Activated effector memory CD4-positive, alpha-beta T cell treated with Interleukin-2 at 50 U/mL for 16 hours (primary cell): ENCODE measurements at places on chromosomes 6 and 20.
A peak's percentile ranks its signal among the peaks of the same experiment; 100 is the strongest.

DNA sequence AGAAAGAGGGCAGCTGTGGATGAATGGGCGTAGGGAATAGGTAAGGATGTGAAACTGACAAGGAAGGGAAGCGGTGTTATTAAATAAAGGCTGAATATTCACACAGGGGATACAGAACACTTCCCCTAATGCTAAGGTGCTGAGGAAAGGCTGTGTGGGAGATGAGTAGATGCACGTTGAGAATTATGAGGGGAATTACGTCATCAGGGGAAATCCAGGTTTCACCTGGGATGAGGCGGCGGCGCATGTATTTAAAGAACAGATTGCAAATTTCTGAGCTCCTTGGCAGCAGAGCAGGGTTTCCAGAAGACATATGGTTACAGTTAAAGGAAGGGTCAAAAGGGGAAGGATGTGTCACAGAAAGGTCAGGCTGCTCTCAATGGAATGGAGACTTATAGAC is 28.7 kb upstream of the EDN1 start:
- no peak for DNase-seq

DNA sequence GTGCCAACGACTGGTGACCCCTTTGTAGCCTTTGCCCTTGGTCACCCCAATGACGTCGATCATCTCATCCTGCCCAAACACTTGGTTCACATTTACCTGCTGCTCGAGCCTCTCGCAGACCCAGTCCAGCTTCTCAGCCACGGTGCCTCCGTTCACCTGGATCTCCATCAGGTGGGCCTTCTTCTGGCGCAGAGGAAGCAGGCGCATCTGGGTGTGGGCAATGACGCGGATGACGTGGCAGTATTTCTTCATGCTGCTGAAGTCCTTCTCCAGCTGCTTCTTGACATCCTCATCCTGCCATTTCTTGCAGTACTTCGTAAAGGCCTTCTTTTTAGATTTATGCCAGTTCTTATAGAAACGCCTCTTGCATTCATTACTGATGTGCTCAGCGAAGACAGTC is 46.9 kb upstream of the SEC63 start:
- DNase-seq: no peak

DNA sequence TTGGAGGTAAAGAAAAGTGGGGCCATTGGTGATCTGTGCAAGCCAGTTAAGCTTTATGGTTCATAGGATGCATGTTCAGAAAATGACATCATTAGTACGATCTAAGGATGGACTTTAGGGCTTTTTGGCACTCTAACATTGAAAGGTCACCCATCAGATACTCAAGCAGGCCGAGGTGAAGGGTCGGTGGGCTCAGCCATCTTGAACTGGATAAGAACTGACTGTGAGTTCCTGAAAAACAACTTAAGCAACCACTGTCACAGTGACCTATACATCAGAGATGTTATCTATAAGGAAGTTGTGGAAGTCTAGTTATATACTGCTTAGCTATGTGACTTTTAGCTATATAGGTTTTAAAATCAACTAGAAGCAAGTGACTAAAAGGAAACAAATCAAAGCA is 13.0 kb upstream of the ITCH start:
- no peak for DNase-seq

- DNase-seq: no peak
Measured at GRCh38 chr6:3259491-3259958, 778 bp downstream of the PSMG4 start.

DNA sequence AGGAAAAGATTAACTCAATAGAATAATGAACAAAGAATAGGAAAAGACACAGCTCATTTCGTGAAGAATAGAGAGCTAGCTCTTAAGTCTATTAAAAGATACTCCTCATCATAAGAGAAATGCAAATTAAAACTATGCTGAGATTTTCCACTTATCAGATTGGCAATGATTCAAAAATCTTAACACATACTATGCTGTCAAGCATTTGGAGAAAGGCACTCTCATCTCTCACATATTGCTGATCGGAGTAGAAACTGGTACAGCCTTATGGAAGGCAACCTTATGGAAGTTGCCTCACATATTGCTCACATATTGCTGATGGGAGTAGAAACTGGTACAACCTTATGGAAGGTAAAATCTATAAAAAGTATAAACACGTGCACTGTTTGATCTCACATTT is 21.4 kb upstream of the PLAGL1 start:
- no peak for DNase-seq

DNA sequence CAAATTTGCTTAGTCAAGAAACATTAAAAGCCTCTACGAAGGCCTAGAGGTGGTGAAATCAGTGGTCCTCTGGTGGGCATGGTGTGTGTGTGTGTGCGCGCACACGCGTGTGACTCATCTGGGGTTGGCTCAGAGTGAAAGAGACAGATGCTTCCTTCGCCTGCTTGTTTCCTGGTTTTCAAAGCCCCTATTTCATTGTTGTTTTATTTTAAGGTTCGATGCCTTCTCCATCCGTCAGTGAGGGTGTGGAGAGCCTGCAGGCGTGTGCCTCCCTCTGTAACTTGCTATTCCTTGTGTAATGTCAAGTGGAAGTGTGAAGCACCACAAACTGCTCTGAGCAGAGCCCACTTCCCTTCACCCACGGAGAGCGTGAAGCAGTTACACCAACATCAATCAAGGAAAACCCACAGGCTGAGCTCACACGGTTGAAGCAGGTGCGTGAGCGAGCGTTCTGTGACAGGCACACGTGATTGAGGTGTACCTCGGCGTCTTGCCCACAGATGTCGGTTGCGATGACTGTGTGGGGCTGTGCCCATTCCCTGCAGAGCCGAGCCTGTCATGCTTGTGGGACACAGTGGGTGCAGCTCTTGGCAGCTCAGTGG is 233.9 kb downstream of the PRL start:
- no peak for DNase-seq

DNA sequence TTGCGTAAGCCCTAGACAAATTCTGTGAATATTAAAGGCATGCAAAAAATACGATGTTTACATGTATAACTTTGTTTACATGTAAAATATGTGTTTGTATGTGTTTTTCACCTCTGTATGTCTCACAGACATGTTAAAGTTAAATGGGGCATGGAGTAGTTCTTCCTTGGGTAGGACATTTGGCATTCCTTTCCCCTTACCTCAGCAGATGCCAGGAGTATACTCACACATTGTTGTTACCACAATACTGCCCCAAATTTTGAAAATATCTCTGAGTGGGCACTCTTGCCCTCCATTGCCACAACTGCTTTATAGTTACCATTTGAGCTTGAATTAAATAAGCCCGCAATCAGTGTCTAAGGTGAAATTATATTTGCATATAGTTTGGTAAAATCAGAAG is 147.5 kb downstream of the MYO6 start:
- DNase-seq: no peak

GRCh38 chr6:135600931-135601330 is 103.4 kb upstream of the AHI1 start:
- no peak for DNase-seq

DNA sequence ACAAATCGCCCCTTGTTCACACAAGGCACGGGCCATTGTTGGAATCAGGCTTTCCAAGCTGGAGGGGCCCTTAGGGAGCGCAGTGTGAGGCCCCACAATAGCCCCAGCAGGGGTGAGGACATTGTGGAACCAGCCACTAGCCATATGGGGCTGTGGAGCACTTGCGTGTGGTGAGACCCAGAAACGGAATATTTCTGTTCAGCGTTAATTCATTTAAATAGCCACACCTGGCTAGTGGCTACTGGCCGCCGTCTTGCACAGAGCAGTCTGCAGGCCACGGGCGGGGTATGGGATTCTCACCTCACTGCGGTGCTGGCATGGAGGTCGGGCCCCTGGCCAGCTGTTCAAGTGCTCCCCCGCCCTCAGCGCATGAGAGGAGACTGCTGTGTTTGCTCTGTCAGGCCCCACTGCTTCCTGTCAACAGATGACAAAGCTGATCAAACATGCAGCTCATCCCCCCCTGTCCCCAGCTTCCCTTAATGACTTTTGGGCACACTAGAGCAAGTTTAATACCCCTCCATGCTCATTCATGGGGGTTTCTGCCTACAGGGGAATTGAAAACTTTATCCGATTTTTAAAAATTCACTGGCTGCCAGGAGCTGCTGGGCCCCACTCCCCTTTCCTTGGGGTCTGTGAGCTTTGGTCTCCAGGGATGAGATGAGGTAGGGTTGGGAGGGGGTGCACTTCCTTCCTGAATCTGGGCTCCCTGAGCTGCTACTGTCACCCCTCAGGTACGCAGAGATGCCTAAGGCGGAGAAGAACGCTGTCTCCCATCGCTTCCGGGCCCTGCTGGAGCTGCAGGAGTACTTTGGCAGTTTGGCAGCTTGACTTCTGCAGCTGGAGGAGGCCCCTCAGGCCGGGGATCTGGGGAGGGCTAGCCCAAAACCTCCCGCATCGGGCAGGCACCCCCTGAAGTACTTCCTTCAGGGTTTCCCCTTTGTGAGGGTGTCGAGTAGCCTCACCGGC is 13.6 kb downstream of the ITPA start:
- DNase-seq: no peak

- no peak for DNase-seq
Measured at GRCh38 chr20:6679086-6679485, 88.4 kb upstream of the BMP2 start.

DNA sequence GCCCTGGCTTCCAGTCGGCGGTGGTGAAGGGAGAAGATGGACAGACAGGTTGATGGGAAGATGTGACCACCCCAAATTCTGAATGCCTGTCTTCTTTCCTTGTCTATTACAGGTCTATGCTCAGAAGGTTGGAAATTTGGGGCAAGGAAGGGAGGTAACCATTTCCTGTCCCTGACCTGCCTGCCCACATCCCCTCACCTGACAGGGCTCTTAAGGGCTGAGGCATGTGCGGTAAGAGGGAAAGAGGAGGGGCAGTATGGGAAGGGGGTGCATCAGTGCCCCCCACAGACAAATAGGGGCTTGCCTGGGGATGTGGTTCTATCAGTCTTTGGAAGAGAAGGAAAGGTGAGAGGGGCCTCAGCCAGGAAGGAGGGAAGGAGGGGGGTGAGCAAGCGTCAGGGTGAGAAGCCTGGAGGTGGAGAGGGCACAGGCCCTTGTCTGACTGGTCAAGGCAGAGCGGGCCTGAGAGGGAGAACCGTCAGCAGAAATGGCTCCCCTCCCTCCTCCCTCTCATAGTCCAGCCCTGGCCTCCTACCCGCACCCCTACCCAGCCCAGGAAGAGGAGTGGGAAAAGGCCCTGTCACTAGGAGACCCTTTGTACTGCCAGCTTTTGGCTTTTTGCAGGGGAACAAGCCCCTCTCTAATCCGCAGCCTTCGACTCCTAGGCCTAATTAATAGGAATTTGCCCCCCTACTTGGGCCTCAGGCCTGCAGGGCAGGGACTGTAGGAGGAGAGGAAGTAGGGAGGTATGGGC is 104.4 kb upstream of the FOXP4 start:
- no peak for DNase-seq

GRCh38 chr6:85459224-85459901 is 9.5 kb downstream of the NT5E start:
- DNase-seq: no peak

- DNase-seq: no peak
Measured at GRCh38 chr20:13068336-13068735, 59.6 kb downstream of the SPTLC3 start.

- no peak for DNase-seq
Measured at GRCh38 chr20:4829514-4830215, 108.0 kb downstream of the PRND start.

- no peak for DNase-seq
Measured at GRCh38 chr6:44549516-44549915, 162.0 kb downstream of the CDC5L start.

GRCh38 chr6:169638915-169639314 is 62.9 kb downstream of the WDR27 start:
- no peak for DNase-seq

- peak; percentile 96 for DNase-seq
Measured at GRCh38 chr6:37432916-37433656, at the start of gene CMTR1. Gene CMTR1 (plus strand): TSS chr6:37433221. CDS start chr6:37435630, 2,409 bp downstream.

GRCh38 chr6:5302220-5302946 is 41.1 kb downstream of the FARS2 start:
- peak; percentile 6 for DNase-seq

DNA sequence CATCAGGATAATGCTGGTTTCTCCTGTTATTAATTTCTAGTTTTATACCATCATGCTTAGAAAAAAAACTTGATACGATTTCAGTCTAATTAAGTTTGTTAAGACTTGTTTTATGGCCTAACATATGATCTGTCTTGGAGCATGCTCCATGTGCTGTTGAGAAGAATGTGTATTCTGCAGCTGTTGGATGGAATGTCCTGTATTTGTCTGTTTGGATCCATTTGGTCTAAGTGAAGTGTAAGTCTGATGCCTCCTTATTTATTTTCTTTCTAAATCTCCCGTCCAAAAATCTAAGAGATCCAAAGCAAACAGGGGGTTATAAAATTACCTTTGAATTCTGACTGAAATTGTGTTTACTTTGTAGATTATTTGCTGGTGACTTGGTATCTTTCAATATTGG is 30.0 kb upstream of the PRND start:
- DNase-seq: no peak

GRCh38 chr6:102907181-102907580 is 1513.7 kb downstream of the GRIK2 start:
- DNase-seq: no peak

- no peak for DNase-seq
Measured at GRCh38 chr20:25037288-25038102, 20.4 kb downstream of the ACSS1 start.

DNA sequence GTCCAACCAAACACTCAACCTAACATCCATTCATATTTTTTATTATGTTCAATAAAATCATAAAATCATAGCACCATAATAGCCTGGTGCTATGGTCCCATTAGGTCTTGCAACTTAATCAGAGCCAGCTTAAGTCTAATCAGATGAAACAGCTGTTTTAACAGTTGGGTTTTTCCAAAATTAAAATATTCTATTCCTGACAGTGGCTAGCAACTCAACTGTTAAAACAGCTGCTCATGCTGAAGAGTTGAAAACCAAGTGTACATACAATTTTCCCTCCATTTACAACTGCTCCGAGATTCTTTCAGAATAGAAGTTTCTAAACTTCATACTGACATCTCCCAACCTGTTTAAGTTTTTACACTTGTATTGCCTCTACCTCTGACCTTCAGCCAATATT is 89.5 kb downstream of the UBE3D start:
- DNase-seq: no peak
